GM12864 (cell line): ENCODE measurements at places on chromosomes 13 and 19.

DNA sequence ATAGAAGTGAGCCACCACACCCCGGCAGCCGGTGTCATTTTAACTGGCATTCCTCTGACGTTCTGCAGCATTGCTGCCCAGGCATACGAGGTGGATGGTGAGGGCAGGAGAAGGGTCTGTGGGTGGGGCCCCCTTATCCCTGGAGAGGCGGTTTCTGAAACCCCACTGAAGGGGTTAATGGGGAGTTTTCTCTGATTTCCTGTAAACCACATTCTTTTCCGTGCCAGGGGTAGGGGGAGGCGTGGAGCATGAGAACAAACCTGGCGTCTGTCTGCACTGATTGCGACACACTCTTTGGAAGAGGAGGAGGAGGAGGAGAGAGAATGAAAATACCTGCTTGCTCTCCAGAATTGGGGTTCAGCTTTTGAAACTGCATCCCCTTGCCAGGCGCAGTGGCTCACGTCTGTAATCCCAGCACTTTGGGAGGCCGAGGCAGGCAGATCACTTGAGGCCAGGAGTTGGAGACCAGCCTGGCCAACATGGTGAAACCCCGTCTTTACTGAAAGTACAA is 2.7 kb upstream of the C3 start:
- no peak for DNase-seq

DNA sequence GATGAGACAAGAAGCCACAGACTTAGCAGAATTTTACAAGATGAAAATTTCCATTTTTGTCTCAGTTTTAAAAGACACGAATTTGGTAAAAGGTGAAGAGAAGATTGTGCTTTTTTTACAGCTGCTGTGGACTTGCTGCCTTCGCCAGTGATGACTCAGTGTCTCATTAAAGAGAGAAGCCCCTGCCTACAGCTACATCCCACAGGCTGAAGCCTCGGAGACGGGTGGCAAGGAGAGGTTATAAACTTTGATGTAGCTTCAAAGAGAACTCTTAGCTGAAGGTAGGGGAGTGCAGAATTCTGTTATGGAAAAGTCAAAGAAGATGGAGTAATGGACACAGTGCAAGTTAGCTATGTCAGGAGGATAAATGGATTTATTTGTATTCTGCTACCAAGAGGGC is 683.4 kb upstream of the ARGLU1 start:
- no peak for DNase-seq

DNA sequence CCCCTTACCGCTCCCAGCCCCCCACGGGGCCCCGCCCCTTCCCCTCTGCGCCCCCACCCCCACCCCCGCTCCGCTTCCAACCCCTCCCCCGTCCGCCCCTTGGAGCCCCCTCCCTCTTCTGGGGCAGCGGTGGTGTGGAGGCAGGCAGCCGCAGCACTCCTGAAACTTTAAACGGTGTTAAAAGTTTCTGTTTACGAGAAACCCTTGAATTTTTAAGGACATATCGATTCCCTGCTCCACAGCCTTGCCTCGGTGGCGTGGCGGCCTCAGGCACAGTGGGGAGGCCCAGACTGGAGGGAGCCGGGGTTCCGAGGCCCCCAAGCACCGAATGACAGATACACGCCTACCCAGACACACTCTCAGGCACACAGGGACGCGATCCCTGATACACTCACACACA is 4.8 kb upstream of the NFIX start:
- DNase-seq = no peak

GRCh38 chr13:36158611-36159010 is 27.4 kb upstream of the DCLK1 start:
- DNase-seq = no peak

- no peak for DNase-seq
Measured at GRCh38 chr13:41596190-41596589, 138.8 kb downstream of the RGCC start.

- no peak for DNase-seq
Measured at GRCh38 chr13:75391432-75392100, 90.4 kb downstream of the TBC1D4 start.

GRCh38 chr13:40943073-40943472 is 76.0 kb downstream of the ELF1 start:
- no peak for DNase-seq

GRCh38 chr13:31968473-31968872 is 63.1 kb upstream of the FRY start:
- no peak for DNase-seq

DNA sequence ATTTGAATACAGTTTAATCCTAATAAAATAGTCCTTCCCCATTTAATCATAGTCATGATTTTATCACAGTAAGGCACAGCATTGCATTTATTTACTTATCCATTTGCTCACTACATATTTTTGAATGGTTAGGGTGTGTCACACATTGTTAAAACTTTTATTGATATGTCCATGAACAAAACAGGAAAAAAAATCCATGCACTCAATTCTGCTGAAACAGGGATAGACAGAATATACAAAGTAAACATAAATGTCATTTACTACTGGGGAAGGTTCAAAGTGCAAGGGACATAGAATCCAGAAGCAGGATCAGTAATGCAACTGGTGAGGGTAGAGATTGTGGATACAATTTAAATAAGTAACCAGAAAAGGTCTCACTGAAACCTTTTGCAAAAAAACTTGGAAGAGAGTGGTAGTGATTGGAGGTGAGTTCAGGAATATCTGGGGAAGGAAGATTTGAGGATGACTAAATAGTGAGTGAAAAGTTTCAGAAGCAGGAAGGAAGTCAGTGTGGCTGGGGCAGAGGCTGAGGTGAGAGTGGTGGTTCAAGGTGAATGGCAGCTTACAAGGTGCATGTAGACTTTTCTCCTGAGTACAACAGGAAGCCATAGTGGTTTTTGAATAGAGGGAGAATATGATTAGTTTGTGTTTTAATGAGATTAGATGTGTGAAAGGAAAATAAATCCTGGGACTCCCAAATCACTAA is 387.2 kb upstream of the ATXN8OS start:
- no peak for DNase-seq

GRCh38 chr13:76687467-76687866 is 198.7 kb downstream of the KCTD12 start:
- no peak for DNase-seq

DNA sequence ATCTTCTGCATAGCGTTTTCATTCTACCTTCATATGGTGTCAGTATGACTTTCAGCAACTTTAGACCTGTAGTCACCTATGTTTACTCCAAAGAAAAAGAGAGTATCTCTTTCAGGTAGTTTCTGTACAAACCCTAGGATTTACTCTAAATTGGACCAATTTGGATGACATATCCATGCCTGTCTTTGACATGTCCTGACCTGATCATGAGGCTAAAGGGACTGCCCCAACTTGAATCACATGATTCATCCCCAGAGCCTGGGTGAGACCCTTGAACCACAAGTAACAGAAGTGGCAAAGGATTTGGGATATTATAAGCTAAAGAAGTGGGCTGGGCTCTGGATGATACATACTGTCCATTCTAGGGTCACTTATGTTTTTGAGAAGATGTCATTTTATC is 124.5 kb upstream of the CSNK1A1L start:
- DNase-seq = no peak

GRCh38 chr19:24069905-24070657 is 16.9 kb upstream of the ZNF254 start:
- DNase-seq = no peak

DNA sequence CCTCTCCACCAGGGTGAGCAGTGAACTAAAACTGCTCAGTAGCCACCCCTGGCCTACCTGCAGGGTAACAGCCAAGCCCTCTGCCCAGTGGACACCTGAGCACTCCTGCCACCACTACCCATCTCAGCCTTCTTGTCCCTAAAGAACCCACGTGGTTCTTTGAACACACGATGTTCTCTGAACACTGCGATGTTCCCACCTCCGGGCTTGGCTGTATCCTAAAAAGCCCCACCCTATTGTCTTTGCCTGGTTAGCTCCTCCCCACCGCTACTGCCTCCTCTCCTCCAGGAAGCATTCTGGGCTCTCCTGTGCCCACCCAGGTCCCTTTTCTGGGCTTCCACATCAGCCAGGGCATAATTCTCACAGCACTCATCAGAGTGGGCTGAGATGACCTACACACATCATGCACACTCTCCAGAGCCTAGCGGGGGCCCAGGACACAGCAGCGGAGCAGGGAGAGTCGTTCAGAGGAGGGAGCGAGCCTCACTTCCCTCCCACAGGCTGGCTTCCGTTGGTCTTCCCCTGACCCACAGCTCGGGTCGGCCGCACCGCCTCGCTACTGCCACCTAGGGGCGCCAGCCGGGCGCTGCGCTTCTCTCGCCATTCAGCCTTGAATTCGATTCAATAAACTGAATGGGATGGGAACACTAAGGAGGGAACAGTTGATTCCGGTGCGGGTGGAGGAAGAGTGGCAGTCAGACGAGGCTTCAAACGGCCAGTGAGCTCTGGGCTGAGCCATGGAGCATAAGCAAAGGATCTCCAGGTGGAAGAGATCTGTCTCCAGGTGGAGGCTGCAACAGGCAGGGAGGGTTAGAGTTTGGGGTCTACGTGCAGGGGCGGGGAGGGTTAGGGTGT is 3.2 kb downstream of the ELAVL1 start:
- DNase-seq = peak; percentile 45

- DNase-seq = no peak
Measured at GRCh38 chr13:59450229-59450628, 713.5 kb downstream of the DIAPH3 start.

- DNase-seq = no peak
Measured at GRCh38 chr13:75936791-75937190, 300.7 kb downstream of the LMO7 start.

GRCh38 chr13:95155093-95155492 is 146.2 kb downstream of the ABCC4 start:
- DNase-seq = no peak

GRCh38 chr13:35744566-35745178 is 268.2 kb upstream of the MAB21L1 start:
- no peak for DNase-seq

DNA sequence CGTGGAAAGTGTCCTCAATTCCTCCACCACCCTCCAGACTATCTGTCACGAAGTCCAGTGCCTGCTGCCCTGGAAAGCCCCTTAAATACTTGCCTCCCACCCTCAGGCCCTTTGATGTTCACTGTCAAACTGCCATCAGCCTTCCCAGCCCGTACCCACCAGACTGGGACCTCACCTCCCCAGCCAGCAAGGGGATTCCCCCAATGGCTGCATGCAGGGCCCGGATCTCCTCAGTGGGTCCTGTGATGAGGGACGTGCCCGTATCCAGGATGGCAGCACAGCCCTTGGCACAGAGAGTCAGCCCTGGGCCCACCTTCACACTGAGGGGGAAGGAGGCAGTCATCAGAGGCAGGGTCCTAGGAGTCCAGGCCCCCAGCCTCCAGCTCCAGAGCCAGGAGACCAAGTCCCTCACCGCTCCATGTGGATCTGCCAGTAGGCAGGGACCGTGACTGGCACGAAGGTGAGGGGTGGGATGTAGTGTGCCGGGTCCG is 6.1 kb downstream of the NAPSA start:
- DNase-seq = no peak
